NCI-H2029 (cell line): ENCODE measurements at places on chromosomes 3 and 15.

GRCh38 chr3:32814361-32814760 lies 3.4 kb upstream of the TRIM71 start:
- no peak for DNase-seq

DNA sequence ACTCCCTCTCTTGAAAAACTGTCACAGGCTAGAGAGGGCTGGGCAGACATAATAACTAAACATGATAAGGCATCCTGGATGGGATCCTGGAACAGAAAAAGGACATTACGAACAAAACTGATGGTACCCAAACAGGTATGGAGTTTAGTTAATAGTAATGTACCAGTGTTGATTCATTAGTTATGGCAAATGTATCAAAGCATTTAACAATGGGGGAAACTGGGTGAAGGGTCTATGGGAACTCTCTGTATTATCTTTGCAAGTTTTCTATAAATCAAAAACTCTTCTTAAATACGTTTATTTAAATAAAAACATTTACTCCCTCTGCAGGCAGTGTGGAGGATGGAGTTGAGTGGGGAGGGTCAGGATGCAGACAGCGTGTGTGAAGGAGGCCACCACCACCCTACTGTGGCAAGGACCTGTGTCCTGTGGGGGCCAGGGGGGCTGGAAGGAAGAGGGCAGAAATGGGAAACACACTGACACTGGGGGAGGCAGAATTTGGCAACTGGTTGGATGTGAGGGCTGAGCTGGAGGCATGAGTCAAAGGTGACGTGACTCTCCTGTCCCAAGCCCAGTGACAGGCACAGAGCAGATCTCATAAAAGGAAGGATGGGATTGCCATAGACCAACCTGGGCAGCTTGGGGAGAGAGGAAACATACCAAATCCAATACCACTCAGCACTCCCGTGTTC lies 59.6 kb upstream of the ITGA11 start:
- no peak for DNase-seq

- DNase-seq, result no peak
These were observed 2.6 kb downstream of the CLDN1 start for GRCh38 chr3:190319660-190320059.

DNA sequence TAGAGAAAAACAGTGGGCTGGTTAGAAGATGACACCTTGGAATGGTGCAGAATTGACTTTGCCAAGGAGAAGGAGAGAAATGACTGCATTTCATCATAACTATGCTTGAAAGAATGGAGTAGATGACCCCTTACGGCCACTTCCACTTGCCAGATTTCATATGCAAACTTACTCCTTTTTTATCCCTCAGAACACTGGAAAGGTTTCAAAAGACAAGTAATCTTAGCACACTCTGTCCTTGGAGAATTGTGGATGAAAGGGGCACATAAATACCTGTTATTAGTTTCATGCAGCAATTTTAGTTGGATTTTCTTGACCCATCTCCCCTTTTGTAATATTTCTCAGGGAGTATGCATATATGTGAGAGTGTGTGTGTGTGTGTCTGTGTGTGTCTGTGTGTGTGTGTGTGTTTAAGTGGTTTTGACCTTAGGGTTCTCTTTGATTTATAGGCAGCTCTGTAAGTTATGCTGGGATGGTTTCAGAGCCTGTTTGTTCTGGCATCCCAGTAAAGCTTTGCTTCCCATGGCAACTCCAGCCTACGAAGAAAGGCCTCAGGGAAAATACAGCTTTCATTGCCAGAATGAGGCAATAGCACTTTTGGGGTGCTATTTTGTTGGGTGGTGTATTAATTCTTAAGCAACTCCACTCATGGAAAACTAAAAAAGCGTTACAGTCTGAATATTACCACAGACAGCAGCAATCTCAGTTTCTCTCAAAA lies 122.2 kb upstream of the TP63 start:
- no peak for DNase-seq

DNA sequence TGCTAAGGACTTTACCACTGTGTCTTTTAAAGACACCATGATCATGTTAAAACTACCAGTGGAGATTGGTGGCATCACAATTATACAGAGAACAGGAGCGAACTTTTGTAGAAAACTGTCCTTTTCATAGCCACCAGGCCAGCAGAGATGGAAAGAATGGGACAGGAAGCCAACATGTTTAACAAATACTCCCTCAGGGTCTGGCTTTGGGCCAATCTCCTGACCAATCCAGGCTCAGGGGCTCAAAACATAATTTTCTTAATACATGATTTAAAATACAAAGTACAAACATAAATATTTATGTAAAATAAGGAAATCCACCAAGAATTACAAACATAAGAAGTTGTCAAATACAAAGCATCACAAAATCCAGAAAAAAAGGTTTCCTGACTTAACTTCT lies 266.0 kb downstream of the VPS13C start:
- DNase-seq, result no peak

DNA sequence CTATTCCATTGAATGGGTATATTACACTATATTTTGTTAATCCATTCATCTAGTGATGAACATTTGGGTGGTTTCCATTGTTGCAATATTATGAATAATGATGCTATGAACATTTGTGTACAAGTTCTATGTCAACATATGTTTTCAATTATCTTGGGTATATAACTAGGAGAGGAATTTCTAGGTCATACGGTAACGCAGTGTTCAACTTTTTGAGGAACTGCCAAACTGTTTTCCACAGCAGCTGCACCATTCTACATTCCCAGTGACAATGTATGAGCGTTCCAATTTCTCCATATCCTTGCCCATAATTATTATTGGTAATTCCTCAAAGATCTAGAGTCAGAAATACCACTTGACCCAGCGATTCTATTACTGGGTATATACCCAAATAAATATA lies 24.1 kb upstream of the RORA start:
- no peak for DNase-seq

DNA sequence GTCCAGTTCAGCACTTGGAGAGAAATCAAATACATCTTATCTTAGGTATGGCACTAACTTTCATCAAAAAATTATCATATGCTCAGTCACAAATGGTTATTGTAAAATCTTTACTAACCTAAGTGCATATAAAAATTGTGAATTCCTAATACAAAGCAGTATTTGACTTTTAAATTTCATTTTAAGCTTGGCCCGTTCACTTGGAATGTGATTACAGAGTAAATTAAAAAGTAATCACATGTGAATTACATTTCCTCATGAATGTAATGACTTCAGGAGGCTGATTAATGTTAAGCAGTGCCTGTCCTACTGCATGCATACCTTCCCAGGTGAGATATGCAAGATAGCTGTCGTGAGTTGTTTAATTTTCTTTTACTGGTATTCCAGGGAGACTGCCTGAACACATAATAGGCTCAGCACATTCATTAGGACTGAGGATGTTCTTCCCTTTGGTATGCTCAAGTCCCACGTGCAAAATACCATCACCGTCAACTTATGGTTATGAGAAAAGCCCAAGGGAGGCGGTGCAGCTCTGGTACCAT lies 1053.0 kb downstream of the FHIT start:
- DNase-seq, result no peak

GRCh38 chr15:77029166-77030047 lies 34.5 kb downstream of the PSTPIP1 start:
- DNase-seq, result no peak

GRCh38 chr3:179438841-179439240 lies 12.4 kb downstream of the GNB4 start:
- no peak for DNase-seq

DNA sequence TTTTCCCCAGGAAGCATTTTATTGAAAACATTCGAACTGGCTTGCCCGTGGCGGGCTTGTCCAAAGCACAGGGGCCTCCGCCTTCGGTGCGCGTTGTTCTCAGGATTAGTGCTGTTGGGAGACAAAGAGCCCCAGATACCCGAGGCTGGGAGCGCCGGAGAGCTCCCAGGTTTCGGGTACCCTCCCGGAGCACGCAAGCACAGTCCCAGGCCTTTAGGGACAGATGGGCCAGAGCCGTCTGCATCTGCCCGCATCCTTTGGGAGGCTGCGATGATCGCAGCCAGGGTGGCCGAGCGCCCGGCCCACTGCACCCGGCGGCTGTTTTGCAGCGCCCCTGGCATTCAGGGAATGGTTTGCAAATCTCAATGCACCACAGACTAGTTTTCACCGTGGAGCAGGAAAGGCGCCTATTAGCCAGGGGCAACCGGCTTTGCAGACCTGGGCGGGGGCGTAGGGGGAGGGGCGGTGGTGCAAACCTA lies 5.0 kb upstream of the FEZF2 start:
- DNase-seq, result no peak

- no peak for DNase-seq
These were observed 2.3 kb upstream of the ANKRD63 start for GRCh38 chr15:40285151-40285550.

DNA sequence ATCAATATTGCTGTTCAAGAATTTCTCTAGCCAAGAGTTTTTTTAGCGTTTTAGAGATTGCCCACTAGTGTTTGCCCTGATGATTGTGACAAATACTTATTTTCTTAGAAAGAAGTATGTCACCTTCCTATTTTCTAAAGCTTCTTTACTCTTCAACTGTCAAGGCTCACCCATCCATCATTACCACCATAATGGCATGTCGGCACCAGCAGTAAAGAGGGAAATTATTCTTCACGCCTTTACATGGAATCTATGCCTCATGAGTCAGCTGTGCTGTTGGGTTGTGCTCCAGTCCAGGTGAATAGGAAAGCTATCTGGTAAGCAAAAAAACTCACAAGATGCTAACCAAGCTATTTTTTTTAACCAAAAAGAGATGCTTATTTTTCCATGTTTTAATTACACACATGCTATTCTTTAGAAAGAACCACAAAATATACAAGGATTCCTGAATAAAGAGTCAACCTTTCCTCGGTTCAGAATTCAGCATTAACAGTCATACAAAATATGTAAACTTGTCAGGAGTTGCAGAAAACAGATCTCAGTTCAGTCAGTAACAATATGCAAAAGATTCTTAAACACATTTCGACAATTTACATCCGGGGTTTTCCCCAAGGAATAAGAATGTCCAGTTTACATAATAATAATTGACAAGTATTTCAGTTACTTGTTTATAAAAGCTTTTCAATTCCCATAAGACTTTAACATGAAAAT lies 128.0 kb downstream of the ATP8B4 start:
- no peak for DNase-seq

DNA sequence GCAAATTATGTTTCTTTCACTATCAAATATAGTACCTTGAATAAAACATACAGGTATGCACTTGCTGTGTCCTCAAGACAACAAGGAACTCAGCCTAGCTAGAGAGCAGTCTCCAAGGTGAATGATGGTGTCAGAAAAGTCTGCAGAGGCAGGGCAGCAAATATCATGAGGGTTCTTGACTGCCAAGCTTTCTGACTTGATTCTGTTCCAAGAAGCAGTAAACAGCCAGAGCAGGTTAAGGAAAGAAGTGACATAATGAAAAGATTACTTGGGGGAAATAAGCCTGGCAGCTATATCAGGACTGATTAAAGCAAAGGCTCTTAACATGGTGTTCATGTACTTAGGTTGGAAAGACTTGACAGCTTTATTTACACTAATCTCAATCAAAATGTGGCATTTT lies 192.2 kb upstream of the GADL1 start:
- no peak for DNase-seq

DNA sequence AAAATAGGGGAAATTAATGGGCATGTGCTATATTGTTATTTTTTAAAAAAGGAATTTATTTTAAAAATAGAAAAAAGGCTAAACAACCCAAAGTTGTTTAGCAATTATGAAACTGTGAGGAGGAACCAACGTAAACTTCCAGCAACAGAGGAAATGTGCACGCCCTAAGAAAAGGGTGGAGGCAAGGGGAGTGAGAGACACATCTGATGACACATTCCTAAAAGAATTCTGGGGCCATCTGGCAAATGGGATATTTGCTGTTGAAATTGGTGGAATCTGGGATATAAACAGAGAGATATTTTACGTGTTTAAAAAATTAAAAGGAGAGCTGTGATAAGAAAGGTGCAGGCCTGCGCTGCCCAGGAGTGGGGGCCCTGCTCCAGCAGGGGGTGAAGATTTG lies 50.8 kb upstream of the MUC13 start:
- no peak for DNase-seq

DNA sequence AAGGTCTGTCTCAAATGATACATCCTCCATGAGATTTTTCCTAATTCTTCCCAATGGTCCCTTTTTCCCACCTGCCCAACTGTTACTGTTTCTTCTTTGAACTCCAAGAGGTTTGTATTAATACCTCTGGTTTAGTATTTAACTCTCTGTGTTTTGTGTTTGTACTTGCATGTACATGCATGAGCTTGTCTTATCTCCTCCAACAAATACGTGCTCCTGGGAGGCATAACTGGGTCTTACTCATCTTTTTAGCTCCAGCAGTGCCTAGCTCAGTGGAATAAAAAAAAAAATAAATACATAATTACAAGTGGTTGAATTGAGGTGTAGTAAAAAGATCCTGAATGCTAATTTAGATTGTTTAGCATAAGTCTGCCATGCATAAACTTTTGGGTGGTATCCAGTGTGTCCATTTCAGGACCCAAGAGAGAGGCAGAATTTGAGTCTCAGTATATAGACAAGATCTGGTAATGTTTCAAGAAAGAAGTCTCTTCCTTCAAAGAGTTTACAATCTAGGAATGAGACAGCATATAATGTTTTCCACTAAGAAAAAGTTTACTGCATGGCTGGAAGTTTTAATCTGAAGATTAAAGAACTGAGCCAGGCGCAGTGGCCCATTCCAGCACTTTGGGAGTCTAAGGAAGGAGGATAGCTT lies 1.7 kb upstream of the LYSMD2 start:
- DNase-seq, result no peak

DNA sequence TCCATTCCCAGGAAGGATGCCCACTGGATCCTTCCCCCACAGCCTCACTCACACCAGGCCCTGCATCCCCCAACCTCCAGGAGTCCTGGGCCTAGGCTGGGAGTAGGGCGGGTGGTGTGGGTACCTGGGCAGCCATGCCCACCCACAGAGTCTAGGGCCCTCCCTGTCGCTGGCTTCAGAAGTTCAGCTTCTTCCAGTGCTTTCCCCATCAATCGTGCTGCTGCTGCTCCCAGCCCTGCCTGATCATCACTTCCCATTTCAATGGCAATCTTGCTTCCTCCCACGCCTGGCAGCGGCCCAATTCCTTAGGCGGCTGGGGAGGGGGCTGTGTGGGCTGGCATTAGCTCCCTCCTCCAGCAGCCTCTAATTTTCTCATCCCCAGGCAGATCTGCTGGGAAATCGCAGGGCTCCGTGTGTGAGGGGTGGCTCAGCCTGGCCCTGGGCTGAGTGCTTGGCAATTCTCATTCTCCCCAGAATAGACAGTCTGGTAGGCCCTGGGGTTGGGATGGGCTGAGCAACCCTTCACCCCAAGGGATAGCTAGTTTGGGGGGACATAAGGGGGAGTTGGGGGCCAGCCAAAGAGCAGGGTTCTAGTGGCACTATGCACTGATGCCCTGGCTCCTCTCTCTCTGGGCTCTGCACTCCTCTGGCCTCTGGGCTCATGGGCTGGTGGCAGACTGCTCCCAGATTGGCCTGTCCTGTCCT lies 66.4 kb downstream of the SCN5A start:
- no peak for DNase-seq

GRCh38 chr15:44243141-44243540 lies 45.4 kb upstream of the GOLM2 start:
- no peak for DNase-seq

DNA sequence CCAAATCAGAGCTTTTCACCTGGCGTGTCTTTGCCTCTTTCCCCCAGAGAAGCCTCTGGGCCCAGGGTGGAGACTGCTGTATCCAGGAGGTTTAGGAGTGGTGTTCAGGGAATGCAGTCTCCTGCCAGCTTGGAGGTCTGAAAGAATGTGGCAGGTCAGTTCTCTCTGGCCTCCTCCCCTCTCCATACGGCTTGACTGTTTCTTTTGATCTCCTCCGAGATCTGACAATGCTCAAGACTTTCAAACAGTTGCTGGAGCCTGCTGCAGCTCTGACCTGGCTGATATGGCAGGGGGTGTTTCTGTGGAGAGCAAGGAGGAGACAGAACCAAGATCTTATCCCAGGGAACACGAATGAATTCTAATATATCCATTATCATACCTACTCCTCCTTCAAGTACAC lies 24.7 kb upstream of the TM4SF4 start:
- DNase-seq, result no peak
